ENCODE measurements at places on chromosomes 11 and 22.

DNA sequence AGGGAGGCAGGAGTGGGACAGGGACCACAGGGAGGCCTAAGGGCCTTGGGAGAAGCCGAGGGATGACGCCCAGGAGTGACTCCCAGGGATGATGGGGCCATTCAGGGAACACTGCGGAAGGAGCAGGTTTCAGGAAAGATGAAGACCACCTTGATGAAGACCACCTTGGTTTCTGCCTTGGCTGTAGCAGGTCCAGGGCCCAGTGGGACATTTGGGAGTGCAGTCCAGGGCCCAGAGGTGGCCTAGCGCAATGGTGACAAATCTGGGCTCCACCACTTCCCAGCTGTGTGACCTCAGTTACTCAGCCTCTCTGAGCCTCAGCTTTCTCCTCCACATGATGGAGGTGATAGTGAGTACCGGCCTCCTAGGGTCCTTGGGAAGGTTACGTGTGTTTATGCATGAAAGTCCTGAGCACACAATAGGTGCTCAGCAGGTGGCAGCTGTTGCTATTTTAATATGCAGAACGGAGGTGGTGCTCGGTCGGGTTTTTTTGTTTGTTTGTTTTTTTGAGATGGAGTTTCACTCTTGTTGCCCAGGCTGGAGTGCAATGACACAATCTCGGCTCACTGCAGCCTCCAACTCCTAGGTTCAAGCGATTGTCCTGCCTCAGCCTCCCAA lies 770 bp downstream of the TSGA10IP start:
- no peak for DNase-seq

- no peak for DNase-seq
These were observed 14.0 kb upstream of the MCHR1 start for GRCh38 chr22:40665312-40665711.

DNA sequence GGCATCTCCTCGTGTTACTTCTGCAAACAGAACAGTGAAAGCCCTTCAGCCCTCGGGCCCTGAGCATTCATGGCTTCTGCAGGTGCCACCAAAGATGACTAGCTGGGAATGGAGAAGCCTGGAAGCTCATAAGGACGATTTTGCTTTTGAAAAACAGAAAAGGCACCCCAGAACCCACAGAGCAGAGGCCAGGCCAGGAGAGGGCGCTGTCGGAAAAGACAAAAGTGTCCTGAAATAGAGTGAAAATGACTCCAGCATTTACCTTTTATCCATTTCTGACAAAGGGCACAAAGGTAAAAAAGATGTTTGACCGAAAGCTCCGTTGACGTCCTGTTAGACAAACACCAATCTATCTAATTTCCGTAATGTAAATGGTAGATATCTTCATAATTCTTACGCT lies 37.6 kb downstream of the ZNF195 start:
- DNase-seq: peak; percentile 56

- DNase-seq: no peak
These were observed 20.7 kb upstream of the SMCO4 start for GRCh38 chr11:93563857-93564256.

DNA sequence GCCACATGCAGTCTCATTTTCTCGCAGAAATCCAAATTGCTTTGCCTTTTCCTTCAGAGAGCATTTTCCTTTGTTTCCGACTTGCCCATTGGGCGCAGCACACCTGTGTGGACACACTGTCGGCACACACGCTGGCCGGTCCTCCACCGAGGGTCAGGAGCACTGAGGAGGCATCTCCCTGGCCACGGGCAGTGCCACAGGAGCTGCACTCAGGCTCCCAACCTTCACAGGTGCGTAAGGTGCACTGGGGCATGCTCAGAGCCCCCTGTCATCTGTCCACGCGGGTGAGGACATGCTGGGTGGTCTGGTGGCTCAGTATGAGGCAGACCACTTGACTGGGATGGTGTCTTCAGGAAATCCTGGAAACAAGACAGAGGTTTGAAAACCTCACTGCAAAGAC lies 779.1 kb downstream of the BRD1 start:
- no peak for DNase-seq

DNA sequence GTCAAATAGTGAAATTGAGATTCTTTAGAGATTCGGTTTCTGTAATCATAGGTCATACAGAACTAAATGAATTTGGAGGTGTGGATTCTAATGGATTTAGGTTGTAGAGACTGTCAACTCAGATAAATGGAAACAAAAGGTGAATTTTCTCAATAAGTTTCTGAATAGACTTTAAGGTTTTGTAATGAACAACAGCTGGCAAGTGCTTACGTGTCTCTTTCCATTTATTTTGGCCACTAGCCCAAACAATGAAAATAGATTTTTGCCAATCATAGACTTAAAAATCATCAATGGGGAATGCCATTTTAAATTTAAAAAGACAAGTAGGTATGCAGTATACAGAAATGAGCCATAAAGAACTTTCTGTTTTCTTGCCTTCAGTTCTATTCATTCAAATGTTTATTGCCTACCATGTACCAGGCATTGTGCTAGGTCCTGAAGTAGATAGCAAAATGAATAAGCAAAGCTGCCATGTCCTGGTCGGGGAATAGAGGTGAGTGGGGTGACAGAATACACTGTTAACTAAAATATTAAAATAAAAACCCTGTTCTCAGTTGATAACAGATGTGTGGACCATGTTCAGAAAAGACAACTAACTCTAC lies 16.9 kb upstream of the TMEM135 start:
- DNase-seq: no peak

GRCh38 chr11:71410363-71410966 lies 37.7 kb downstream of the DHCR7 start:
- DNase-seq: no peak

All from effector CD8-positive, alpha-beta T cell (primary cell).